Fibroblast of the aortic adventitia (primary cell): ENCODE measurements at places on chromosomes 16 and 17. TPM values are rescaled to one million over a fixed set of nuclear protein-coding genes. Genes with fewer than 3 reads are reported as not detected.

SOCS1 gene
- 3.3 and 5.6 TPM in 2 replicates for total RNA-seq

DNA sequence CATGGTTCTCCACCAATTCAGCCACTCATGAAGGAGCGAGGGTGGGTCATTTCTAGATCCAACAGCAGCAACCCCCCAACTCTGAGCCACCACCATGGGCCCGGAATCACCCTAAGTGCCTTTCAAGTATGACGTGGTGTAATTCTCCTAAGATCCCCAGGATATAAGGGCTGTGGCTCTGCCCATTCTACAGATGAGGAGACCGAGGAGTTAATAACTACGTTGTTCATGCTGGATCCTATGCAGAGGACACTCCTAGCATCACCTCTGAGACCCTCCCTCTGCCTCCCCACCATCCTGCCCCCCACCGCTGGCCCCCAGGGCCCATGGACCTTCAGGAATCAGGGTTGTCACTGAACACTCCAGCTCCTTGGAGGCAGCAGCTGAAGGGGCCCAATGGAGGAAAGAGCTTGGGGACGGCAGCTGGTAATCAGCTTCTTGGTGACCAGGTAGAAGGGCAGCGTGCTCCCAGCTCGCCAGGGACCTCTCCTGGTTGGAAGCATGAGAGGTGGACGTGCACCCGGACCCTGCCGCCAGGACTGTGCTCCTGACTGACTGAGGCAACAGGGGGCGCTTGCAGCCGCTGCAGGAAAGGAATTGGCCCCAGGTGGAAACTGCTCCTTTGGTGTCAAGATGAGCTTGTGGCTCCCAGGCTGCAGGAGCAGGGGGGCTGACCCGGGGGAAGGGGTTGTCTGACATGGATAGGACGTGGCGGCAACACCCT is 28.2 kb upstream of the CACNG1 start:
- no peak for DNase-seq

DNA sequence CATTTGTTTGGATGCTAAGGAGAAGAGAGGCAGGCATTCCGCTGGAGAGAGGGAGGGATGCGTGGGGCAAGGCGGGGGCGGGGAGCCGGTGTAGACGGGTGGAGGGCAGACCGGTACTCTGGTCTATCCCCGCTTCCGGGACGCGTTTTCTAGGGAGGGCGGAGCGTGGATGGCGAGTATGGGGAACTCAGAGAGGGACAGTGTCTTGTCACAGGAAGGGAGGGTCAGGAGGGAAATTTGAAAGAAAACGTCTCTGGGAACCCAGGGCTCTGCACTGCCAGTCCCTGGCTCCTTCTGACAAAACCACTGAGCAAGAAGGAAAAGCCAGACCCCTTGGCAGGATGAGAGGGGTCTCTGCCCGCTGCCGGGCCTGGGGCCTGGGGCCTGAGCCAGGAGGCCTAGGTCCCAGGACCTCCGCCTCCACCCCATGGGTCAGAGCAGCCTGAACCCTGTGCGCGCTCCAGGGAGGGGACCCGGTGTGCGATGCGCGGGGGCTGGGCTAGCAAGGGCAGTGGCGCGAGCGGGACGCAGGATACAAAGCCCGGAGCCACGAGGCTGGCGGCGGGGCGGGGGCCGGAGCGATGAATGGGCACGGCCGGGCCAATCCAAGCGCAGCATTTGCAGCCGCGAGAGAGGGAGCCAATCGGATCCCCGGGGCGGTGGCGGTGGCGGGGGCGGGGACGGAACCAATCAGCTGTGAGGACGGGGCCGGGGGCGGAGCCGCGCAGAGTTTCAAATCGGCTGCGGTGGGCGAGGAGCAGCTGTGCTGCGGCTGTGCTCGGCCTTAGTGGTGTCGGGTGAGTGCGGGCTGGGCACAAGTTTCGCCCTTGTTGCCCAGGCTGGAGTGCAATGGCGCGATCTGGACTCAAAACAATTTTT is at the start of gene PIMREG:
Gene PIMREG, plus strand, starts transcription at position 764 of the 879 bp plus-strand sequence. CDS start 656 bp downstream, outside the sequence.
- DNase-seq, result peak; percentile 82

GRCh38 chr16:35208001-35208935 is 1748.9 kb downstream of the TP53TG3F start:
- no peak for DNase-seq

ABCC3 gene
- 1.4 and 12.5 TPM in 2 replicates for total RNA-seq

CD19 gene
- total RNA-seq, result 0.33 TPM in 1 of 2 replicates, not detected in the other

RNF43 gene
- under 0.01 and 0.49 TPM in 2 replicates for total RNA-seq

SLFN14 gene
- total RNA-seq, result not detected in 2 replicates

- DNase-seq, result peak; percentile 37
Measured at GRCh38 chr17:48484256-48484655, 46.6 kb downstream of the HOXB1 start.

CFAP97D1 gene
- not detected in 2 replicates for total RNA-seq

DCUN1D3 gene
- total RNA-seq, result 21.6 and 30.2 TPM in 2 replicates
